ENCODE measurements at places on chromosomes 3 and 15.

DNA sequence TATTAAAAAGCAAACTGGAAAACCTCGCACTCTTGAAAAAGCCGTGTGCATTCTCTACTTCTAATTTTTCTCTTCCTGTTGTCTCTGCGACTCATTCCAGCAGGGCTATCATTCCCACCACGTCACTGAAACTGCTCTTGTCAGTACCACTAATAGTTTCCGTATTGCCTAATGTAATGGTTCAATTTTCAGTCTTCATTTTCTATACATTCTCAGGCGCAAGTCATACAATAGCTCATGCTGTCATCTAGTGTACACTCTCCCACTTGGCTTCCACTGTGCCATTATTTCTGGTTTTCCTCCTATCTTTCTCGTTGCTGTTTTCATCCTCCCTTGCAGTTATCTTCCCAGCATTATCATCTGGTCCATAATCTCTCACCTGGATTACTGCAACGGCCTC is 160.2 kb downstream of the SPATA16 start:
- DNase-seq = no peak

- no peak for DNase-seq
Observed at GRCh38 chr3:67294341-67294740, 296.2 kb downstream of the KBTBD8 start.

- DNase-seq = no peak
Observed at GRCh38 chr3:137325170-137325569, 367.4 kb downstream of the IL20RB start.

DNA sequence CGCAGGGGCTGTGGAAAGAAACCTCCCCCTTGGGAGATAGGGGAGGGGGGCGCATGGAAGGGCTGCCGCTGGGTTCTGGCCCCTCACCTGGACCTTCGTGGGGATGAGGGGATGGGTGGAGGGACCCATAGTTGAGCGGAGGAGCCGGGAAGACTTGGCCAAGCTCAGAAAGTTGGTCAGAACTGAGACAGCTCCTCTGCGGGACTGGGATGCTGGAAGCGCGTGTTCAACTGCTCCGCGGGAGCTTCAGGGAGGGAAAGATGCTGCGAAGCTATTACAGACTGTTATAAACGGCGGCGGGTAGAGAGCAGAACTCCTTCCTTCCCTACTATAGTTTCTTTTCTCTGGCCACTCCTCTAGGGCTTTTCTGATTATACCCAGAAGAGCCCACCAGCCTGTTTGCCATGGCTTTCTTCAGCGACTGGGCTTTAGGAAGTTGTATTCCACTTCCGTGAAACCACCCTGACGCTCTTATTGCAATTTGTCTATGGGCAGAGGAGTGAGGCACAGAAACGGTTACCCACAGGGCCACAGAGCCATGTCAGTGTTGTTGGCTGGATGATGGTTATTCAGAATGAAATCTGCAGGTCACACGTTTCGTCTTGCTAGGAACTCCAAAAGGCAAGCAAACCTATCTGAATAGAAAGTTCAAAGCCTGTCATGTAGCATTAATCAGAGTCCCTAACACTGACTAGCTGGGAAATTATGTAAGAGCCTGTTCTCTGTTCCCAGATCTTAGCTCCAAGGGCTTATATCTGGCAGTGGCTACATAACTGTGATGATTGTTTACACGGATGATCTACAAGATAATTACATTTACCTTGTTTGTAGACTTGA is 1.1 kb downstream of the SYNPR start:
- DNase-seq = no peak

- DNase-seq = no peak
Observed at GRCh38 chr3:331881-332280, 135.3 kb downstream of the CHL1 start.

- no peak for DNase-seq
Observed at GRCh38 chr3:29427266-29428103, 146.6 kb downstream of the RBMS3 start.

DNA sequence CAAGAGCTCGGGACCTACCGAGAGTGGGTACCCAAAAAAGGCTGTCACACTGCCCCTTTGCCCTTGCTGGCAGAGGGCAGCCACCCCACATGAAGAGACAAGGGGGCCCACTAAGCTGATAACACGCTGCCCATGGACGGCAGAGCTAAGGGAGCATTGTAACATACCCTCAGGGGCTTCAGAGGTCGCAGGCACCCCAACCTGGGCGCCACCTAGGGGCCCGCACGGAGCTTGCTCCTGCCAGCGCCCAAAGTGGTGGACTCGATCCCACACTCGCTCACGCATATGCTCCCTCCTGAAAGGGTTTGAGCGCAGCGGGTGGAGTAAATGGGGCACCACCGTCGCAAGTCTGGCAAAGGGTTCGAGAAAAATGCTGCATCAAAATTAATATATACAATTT is 975.4 kb downstream of the ZPLD1 start:
- DNase-seq = no peak

DNA sequence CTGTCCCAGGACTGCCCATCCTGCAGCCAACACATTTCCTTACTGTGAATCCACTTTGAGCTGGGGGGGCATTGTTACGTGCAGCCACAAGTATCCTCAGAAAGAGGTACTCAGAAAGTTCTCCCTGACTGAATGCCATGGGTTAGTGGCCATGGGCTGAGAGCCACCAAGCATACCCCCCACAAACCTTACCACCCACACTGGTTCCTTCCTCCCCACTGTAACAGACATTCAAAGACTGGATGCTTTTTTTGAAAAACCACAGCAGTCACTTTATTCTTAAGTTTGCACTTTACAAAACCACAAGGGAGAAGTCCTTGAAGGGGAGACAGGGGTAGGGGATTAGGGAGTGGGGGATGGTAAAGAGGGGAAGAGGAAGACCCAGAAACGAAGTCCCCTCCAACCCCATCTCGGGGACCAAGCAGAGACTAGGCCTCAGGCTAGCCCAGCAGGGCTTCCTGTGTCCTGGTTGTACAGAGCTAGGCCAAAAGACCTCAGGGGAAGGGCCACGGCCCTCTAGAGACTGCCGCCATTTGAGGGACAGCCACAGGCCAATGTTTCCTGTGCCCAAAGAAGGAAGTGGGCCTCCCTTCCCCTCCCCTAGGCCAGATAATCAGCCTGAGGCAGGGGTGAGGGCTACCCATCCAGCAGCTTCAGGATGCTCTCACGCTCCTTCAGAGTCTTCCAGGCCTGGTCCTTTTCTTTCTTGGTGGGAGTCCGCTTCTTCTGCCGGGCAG is 10.1 kb upstream of the CAMK1 start:
- DNase-seq = peak; percentile 31

GRCh38 chr3:138854204-138854603 is 19.5 kb upstream of the PIK3CB start:
- no peak for DNase-seq

GRCh38 chr15:60087561-60087960 is 83.5 kb downstream of the FOXB1 start:
- DNase-seq = no peak

DNA sequence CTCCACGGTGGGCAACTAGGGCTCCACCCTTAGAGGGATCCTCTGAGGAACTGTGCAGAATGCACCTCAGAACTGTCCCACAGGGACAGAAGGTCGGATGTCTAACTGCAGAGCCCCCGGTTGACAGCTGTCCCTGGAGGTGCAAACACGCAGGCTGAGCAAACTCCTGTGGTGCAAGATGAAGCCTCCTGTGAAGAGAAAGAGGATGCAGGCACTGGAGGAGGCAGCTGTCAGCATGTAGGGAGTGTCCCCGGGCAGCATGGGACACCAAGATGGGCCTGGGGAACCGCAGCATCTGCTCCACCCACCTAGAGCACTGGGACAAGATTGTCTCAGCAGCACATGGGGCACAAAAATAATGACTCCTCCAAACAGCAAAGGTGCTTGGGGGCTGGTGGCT is 258.9 kb downstream of the ABHD5 start:
- no peak for DNase-seq

DNA sequence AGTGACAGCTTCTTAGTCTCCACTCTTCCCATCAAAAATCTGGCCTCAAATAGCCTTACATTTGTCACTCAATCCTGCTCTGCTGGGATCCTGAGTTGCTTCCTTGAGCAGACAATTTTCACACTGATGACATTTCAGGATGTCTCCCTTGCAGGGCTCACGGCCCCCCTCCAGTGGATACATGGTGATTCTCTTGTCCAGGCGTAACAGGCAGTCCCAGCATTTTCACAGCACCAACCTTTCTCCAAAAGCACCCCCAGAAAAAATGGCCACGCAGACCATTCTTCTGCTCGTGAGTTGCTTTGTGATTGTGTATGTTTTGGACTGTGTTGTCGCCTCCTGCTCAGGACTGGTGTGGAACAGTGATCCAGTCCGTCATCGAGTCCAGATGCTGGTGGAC is 47.4 kb upstream of the WNT7A start:
- no peak for DNase-seq

DNA sequence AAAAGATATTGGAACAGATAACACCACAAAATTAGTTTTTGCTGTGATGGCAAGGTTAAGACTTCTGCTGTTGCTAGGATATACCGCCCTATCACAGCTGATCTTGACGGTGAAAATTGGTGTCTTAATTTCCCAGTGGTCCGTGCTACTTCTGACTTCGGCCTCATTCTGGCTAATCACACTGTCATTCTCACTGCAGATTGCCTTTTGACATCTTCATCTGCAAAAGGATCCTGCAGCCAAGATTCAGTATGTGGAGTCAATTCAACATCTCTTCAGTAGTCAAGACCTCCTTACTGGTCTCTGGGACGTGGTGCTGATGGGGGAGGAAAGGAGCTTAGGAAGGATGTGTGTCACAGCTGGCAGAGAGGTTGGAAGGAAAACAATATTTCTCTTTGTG is 438.6 kb downstream of the WDR72 start:
- no peak for DNase-seq

DNA sequence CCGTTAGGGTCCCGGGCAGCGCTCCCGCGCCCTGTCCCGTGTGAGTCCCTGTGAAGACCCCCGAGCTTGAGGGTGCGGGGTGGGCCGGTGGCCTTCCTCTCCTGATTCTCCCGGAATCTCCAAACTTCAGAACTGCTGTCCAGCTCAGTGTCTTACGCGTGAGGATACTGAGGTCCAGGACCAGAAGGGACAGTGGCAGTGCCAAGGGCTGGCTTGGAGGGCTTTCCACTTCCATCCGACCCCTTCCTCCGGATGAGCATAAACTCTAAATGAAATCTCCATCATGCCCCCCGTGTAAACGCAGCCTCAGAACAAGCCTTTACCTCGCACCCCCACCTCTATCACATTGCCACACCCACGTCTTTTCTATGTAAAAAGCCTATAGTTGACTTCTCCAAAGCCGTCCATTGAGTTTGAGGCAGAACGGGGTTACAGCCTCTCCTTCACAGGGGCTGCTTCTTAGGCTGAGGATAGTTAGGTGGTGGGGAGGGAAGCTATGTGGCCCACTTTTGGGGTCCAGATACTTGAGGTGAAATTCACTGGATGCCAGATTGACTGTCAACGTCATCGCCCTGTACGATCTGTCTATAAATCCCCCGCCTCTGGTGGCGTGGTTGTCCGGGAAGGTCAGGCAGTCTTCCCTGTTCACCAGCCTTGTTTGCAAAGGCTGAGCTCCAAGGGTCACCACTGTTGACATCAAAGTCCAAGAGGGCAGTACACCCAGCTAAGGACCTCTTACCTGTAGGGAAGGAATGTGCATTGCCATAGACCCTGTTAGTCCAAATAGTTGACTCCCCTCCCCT is 1.1 kb downstream of the EDEM1 start:
- DNase-seq = no peak

DNA sequence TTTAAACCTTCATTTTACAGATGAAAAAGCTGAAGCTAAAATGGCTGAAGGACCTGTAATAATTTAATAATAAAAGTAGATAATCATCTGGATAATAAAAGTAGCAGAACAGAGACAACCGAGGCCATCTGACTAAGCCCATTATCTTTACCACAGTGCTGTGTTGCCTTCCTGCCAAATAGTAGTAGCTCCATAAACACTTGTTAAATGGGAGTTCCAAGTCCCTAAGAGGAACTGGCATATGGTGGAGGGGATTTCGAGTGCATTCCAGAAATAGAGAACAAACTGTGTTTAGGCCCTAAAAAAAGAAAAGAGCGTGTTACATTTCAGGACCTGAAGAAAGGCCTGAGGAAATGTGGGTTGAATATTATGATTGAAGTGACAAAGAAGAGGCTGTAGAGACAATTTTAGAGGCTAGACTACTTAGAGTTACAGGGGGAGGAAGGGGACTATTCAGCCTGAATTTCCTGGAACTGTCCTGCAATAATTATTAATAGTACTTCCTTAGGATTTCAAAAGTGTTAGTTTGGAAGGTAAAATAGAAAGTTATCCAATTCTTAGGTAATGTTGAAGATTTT is 424.3 kb downstream of the ROBO2 start:
- no peak for DNase-seq

- no peak for DNase-seq
Observed at GRCh38 chr3:179402963-179403362, 48.3 kb downstream of the GNB4 start.

- DNase-seq = no peak
Observed at GRCh38 chr3:11913316-11913715, 66.6 kb upstream of the TAMM41 start.

GRCh38 chr3:46742992-46743585 is 25.4 kb upstream of the PRSS50 start:
- DNase-seq = no peak

DNA sequence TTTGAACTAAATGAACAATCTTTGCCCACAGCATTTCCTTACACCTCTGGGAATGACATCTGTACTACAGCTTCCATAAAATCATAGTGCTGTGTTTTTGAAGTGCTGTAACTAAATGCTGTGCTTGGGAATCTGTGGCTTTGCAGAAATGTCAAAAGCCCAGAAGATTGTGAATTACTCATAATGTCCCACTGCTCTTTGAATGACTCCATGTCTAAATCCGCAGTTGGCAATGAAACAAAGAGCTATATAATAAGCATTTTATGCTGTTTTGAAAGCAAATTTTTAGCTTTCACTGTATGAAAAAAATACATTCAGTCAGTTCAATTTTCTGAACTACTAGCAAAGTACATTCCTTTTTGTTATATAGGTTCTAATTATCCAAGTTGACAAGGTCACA is 88.6 kb upstream of the ADAMTS17 start:
- DNase-seq = no peak

DNA sequence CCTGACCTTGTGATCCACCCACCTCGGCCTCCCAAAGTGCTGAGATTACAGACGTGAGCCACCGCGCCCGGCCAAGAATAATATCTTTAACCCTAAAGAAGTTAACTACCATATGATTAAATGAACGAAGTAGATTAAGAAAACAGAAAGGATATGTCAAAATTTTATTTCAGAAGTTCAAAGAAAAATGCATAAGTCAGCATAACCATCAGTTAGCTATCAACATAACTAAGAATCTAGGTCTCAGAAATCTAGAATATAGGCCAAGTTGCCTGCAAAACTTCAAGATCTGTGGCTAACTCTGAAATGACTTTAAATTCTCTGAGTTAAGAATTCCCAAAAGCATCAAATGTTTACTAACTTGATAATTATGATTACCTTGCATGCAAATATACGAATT is 38.0 kb downstream of the INO80 start:
- DNase-seq = no peak

GRCh38 chr3:44074181-44074580 is 167.5 kb upstream of the TOPAZ1 start:
- no peak for DNase-seq
